ENCODE measurements at places on chromosomes 6 and 20.

GRCh38 chr6:160679402-160679769 lies 15.3 kb upstream of the LPA start:
- DNase-seq, result peak; percentile 2

DNA sequence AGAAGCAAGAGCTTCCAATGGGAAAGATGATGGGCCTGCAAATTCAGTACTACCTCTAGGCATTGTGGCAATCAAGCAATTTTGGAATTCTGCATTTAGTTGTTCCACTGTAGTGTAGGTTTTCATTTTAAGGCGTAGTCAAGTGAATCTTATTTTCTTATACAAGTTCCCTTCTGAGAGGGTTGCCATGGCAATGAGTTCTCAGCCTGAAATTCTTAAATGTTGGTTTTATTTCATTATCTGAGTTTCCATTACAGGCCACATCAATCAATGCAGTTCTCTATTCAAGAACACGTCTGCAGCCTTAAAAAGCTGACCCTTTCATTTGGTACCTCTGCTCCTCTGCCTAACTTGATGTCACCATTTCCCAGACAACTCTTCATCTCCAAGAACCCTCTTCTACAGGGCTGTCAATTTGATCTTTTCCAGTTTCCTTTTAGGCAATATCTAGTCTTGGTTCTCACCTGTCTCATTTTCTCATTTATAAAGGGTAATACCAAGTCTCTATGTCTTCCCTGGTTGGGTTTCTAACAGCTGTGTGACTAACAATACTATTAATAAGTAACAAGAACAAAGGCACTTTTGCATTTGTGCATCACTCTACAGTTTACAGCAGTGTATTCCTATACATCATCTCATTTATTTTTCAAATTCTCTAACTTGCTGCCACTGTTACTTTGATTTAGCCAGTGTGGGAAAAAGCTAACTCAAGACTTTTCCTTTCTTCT lies 898.2 kb upstream of the FLRT3 start:
- DNase-seq, result no peak

GRCh38 chr20:60680554-60680953 lies 571.5 kb upstream of the CDH4 start:
- no peak for DNase-seq

- DNase-seq, result no peak
These were observed 142.5 kb downstream of the SLC24A3 start for GRCh38 chr20:19354950-19355349.

GRCh38 chr6:52712136-52712535 lies 41.2 kb downstream of the TMEM14A start:
- no peak for DNase-seq

DNA sequence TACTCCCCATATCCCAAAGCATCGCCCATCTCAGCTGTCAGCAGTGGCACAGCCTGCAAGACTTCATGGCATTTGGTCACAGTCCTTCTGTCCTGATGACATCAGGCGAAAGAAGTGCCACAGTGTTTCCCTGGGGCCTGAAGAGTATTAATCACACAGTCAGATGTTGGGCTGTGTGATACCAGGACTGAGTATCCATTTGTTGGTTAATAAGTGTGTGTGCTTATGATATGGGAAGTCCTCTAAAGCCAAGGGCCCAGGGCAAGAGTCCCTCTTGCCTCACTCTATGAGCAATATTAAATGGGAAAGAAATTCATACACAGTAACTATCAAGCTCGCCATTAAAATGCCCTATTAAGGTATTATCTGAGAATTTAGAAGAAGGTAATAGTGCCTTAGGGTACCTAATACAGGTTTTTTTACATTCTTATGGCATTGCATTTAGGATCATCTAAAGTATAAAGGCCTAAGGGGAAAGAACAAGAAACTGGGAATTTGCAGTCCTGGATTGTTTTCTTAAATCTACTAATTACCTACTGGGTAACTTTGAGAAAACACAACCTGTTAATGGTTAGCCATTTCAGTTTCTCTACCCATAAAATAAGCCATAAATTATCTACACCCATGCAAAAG lies 204.1 kb upstream of the PREP start:
- DNase-seq, result no peak

- no peak for DNase-seq
These were observed 11.8 kb upstream of the STXBP5 start for GRCh38 chr6:147192278-147192911.
